Left ventricle myocardium superior (tissue), 1 donor: ENCODE measurements at places on chromosomes 12 and 14.

DNA sequence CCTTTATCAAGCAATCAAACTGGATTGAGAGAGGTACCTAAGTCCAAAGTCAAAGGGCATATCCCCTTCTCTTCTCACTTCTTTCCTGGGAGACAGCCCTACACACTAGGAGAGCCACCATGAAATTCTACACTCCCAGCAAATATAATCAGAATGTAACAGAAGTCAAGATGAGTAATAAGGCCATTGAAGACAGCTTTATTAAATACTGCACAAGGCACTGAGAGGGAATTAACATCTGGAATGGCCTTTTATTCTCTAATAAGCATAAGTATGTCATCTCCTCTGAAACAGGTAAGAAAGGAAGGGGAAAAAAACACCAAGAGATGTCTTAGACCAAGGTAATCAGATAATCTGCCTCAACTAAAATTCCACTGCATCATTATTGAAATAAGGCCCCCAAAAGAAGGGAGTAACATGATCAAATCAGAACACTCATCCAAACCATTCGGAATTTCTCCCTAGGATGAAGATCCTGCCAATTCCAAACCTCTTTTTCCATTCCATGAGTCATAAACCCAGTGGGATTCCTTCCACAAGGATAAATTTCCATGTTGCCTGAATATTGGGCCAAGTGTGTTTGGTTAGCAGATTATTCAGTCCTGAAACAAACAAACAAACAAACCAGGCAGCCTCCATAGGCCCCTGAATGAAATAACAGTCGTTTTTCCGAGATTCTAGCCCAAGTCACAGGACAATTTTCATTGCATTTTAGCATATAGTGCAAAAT lies 19.9 kb downstream of the SLC35F4 start:
- DNase-seq = no peak

GRCh38 chr14:61466905-61467280 lies 145.5 kb downstream of the PRKCH start:
- DNase-seq = no peak

DNA sequence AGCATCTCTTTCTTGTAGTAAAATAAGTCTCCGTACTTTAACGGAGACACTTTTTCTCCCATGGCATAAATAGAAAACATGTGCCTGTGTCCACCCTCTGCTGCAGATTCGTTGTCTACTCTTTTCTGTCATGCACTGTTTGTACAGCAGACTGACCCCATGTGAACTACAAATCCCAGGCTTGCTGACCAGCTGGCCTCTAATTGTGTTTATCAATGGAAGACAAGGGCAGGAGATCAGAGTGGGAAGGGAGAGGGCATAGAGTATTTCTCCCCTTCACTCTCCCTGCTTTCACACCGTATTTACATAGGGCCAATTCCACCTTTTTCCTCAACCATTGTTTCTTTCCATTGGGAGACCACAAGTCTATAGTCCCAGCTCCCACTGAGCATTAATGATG lies 31.0 kb upstream of the TMTC2 start:
- no peak for DNase-seq

GRCh38 chr12:3363608-3364007 lies 127.4 kb upstream of the PRMT8 start:
- no peak for DNase-seq

- no peak for DNase-seq
Observed at GRCh38 chr12:12428961-12429657, 72.2 kb downstream of the BORCS5 start.

- no peak for DNase-seq
Observed at GRCh38 chr12:75813072-75813471, 218.5 kb downstream of the PHLDA1 start.

DNA sequence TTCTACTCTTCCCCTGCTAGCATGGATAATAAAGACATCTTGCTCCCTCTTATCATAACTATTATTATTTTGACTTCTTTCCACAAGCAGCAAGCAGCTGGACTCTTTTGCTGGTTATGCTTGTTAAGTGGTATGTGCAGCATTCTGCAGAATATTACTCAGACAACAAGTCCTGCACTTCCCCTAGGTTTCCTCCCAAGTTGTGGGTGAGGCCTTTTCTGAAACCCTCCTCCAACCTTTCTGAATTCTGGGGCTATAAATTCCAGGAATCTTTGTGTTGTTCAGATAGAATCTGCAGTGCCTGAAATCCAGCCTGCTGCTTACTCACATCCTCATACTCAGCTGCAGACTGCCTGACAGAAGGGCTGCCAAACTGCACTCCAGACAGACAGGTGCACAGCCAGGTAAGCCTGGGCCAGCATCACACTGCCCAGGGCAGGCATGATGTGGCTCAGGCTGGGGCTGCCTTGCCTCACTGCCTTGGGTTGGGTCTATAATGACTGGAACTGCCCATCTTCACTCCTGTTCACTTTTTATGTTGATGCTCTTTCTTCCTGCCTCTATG lies 6.2 kb upstream of the DHRS2 start:
- DNase-seq = no peak

- DNase-seq = no peak
Observed at GRCh38 chr14:72744416-72745120, 149.3 kb downstream of the DPF3 start.

- DNase-seq = no peak
Observed at GRCh38 chr12:89695100-89695499, 13.5 kb downstream of the ATP2B1 start.

DNA sequence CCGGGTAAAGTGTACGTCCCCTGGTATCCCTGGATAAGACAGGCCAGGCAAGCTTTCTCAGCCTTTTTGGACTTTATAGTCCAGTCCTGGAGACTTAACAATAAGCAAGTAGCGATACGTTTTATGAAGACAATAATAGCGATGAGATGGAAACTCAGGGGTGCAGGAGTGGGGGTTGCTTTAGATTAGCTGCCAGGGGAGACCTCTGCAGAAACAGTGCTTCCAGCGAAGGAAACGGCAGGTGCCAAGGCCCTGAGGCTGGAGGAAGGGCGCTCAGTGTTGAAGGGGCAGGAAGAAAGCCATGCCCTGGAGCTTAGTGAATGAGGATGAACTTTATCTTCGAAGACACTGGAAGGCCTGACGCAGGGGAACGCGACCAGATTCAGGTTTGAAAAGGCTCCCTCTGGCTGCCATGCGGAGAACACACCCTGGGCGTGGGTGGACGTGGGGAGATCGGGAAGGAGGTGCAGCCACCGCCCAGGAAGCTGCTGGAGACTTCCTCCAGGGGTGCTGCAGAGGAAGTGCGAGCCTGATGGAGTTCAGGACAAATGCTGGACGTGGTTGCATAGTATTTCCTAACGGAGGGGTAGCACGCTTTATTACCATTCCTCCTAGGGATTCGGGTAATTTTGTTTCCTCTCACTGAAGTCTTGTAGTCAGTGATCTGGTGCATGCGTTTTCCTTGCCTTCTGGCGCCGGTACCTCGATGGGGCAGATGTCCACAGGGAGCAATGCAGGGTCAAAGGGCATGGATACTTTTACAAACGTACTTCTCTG lies 26.1 kb upstream of the UBC start:
- DNase-seq = peak; percentile 91

DNA sequence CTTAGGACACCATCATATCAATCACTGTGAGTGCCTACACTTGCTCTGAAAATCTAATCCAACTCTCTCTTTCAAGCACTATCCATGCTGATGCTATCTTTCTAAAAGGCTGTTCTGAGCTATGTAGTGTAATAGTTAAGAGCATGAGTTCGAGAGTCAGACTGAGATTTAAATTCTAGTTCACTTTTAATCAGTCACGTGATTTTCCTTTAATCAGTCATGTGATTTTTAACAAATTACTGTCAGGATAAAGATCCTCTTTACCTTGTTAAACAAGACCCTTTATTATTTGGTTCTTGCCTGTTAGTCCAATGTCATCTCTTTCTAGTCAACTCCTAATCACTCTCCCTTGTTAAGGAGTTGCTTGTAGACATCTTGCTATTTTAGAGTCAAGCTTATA lies 653.0 kb downstream of the RPL10L start:
- DNase-seq = no peak
